ENCODE measurements at places on chromosomes 5 and 9. TPM values are rescaled to one million over a fixed set of nuclear protein-coding genes. Genes with fewer than 3 reads are reported as not detected.
A peak's percentile ranks its signal among the peaks of the same experiment; 100 is the strongest.

The PRLR gene
- total RNA-seq: 1.7 TPM

The GRIN1 gene
- 0.19 TPM for total RNA-seq

The SHISAL2B gene
- total RNA-seq: not detected

The DOCK2 gene
- total RNA-seq: 99.4 TPM

The PCDHB2 gene
- 0.24 TPM for total RNA-seq

GRCh38 chr9:4489562-4489918 is 728 bp upstream of the SLC1A1 start:
- DNase-seq: no peak

The FANCG gene
- 35.2 TPM for total RNA-seq

DNA sequence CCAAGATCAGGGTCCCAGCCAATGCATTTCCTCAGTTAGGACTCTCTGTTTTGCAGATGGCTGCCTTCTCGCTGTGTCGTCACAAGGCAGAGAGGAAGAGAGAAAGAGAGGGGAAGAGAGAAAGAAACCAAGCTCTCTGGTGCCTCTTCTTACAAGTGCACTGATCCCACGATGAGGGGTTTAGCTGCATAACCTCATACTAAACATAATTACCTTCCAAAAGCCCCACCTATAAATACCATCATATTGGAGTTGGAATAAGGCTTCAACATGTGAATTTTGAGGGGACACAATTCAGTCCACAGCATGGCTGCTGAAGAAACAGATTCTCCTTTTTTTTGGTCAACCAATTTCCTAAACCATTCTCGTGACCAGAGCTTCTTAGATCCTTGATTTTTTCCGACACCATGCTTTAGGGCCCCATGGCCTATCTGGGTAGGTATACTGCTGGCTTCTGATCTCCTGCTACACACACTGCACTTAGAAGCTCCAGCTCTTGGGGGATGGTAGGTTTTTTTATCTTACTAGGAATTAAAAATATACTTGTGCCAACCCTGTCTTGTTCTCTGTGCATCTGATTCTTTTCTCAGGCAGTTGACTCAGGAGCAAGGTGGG is 5.1 kb downstream of the CAMK4 start:
- DNase-seq: no peak

DNA sequence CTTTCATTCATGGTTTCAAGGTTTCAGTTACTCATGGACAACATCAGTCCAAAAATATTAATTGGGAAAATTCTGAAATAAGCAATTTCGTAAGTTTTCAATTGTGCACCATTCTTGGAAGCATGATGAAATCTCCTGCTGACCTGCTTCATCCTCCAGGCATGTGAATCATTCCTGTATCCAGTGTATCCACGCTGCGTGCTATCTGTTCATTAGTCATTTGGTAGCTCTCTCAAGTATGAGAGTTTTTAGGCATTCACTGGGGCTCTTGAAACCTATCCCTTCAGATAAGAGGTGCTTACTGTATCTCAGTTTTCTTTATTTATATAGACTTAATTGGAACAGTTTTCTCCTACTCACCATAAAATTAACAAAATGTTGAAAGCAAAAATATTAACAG is 293.0 kb downstream of the CDH12 start:
- DNase-seq: no peak

DNA sequence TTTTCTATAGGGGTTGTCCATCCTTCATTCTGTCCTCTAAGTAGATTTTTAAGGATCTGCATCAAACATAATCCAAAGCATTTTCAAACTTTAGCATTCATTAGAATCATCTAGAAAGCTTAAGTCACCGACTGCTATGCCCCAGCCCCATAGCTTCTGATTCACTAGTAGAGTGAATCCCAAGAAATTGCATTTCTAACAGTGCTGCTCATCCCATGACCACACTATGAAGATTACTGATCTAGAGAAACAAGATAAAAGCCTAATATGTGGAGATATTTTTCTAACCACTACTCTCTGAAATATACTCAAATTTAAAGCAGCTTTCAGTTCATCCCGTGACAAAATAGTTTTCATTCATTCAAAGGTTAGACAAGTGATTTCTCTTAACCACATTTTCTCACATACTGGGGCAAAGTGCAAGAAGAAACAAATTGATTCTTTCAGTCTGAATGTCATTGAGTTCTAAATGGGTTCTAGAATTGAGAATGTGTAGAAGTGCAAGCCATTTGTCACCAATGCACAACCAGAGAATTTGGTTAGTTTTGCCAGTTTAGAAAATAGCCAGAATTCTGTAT is 286.9 kb upstream of the CD180 start:
- DNase-seq: no peak

DNA sequence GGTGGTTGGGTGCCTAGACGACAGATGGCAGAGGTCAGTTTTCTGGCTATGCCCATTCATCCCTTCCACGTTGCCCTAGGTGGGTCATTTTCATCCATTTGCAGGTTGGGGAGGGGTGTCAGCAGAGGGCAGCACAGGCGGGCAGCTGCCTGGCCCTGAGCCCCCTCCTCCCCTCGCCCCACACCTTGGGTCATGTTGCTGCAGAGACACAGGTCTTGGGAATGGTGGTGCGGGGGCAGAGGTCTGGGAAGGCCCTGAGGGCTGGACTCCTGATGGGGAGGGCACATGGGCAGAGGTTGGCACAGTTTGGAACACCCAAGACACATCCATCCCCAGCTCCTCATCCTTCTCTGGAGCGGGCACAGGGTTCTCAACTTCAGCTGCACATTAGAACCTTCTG is 103.2 kb upstream of the LMX1B start:
- DNase-seq: no peak

DNA sequence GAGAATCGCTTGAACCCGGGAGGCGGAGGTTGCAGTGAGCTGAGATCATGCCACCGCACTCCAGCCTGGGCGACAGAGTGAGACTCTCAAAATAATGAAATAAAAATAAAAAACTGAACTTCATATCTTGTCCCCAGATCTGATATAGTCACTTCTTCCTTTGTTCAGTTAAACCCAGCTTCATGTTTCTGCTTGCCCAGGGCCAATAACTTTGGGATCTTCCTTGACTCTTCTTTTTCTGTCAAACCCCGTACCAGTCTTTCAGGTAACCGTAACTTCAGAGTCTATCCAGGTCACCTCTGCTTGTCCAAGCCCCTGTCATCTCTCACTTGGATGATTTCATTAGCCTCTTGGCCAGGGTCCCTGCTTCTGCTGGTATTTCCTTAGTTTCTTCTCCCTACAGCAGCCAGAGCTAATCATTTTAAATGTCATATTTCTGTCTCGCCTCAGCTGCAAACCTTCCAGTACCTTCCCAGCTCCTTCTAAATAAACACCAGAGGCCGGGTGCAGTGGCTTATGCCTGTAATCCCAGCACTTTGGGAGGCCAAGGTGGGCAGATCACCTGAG is 19.7 kb upstream of the ABL1 start:
- DNase-seq: no peak

The SOX30 gene
- 0.24 TPM for total RNA-seq

DNA sequence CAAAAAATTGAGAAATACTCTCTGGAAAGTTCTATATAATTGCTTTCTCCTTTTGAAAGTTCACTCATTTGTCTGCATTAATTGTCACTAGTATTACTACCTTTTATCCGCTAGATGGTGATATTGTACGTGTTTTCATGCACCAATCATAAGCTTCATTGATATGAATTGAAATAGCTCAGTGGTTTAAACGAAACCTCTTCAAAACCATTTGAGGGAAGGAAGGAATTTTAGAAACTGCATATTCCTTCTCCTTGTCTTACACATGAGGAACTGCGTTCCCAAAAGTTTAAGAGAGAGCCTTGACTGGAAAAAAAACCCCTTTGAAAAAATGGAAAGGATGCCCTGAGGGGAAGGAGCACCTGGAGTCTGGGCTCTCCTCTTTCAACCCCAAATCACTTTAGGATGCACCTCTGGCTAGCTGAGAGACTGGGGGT is 98.6 kb downstream of the YTHDC2 start:
- peak; percentile 14 for DNase-seq

The ZNF354C gene
- 6.0 TPM for total RNA-seq

DNA sequence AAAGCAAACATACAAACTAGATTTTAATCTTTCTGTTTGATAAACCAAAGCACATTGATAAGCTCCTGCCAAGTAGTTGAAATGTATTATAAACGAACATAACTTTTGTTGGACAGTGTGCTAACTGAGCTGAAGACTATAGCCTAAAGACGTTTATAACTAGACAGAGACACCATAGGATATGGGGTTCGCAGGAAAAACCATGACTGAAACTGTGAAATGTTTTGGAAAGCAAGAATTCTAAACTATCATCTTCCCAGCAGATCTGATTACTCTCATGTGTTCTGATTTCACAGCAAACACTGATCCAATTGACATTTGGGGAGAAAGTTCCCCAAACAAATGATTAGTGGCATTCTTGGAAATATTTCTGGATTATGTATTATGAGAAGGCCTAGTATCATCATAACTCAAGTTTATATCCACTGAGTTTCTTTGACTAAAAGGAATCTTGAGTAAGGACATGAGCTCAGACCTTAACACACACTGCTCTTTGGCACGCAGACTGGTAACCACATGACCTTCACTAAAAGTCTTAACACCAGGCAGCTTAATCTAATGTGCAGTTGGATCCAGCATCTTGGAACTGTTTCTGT is 375.2 kb downstream of the ZNF608 start:
- no peak for DNase-seq

DNA sequence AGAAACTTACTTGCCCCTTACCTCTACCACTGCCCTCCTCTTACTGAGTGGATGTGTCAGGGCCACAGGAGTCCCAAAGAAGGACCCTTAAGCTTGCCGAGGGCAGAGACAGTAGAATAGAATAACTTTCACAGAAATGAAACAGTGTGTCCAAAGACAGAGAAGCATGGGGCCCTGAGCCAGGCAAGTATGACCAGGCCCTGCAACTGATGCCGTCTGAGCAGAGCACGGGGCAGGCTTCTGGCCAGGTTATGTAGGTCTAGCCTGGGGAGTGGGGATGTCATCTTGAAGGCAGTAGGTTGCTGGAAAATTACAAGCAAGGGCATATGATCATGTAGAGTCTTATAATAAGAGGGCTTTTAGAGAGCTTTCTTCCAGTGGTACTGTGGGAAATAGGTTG is 415.4 kb downstream of the KDM4C start:
- no peak for DNase-seq

GRCh38 chr5:103862398-103862797 is 299.8 kb upstream of the NUDT12 start:
- no peak for DNase-seq

DNA sequence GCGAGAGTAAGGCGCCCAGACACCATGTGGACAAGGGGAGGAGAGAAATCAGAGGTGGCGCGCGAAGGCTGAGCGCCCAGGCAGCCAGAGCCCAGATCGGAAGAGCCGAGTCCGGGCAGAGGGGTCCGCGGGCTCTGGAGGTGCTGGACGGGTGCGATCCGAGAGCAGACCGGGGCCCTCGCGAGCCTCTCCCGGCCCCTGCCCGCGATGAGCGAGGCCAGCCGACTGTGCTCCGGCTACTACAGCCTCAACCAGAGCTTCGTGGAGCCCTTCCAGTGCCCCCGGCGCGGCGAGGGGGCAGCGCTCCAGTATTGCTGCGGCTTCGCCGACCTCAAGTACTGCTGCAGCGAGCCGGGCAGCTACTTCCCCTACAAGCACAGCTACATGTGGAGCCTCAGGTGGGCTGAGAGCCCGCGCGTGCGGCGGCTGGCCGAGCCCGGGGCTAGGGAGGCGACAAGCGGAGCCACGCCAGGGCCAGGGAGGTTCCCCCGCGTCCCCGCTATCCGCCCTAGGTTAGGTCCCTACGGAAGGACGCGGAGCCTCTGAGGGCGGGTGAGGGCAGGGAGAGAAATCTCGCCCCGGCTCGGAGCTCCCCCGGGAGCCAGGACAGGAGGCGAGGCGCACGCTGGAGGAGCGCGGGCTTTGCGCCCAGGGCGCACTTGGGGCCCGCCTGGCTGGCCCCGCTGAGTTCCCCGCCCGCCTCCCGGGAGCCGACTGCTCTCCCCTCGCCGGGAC is at the start of gene SHISAL2B:
SHISAL2B (plus strand) TSS at position 87 of the 735 bp plus-strand sequence; CDS start at position 208, 121 bp downstream.
- DNase-seq: no peak

DNA sequence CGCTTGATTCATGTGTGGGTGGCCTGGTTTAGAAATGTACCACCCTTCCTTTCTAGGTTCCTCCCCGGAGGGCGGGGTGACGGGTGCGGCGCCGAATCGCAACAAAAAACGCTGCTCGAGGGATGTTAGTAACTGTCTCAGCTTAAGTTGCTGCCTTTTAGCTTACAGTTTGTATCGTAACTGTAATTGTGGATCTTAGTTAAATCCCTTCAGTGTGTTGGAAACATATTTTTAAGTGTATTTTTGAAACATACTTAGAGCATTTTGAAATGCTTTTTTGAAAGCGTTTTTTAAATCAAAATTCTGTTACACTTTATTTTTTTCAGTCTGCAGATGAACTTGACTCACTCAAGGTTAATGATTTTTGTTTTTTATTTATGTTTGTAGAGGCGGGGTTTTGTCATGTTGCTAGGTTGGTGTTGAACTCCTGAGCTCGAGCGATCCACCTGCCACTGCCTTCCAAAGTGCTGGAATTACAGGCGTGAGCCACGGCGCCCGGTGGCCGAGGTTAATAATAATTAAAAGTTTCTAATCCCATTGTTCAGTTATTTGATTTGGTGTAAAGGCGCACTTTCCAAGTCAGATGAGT is 997 bp upstream of the CHD1 start:
- DNase-seq: peak; percentile 91

DNA sequence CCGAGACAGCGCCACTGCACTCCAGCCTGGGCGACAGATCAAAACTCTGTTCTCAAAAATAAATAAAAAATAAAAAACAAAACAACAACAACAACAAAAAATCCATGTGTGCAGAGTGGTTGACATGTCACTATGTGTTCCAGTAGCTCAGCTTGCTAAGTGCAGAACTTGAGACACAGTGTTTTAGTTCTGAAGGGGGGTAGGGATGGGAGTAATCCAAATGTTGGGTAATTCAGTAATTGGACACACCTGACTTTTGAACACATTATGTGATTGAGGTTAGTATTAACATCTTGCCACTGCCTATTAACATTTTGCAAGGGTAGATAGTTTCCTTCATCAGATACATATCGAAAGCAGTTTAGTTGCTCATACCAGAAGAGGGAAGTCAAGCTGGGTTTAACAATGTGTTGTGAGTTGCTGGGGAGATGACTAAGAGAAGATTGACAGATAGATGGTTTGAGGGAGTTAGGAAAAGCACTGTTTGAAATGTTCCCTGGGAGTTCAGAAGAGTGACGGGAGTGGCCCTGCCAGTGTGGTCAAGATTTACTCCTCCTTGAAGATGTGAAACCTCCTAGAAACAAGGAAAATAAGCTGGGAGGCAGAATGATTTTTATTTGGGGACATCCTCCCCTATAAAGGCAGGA is 928 bp downstream of the HACD4 start:
- DNase-seq: peak; percentile 30

The PLGRKT gene
- 53.7 TPM for total RNA-seq

- no peak for DNase-seq
These were observed 9.3 kb upstream of the OTULIN start for GRCh38 chr5:14655146-14655741.

DNA sequence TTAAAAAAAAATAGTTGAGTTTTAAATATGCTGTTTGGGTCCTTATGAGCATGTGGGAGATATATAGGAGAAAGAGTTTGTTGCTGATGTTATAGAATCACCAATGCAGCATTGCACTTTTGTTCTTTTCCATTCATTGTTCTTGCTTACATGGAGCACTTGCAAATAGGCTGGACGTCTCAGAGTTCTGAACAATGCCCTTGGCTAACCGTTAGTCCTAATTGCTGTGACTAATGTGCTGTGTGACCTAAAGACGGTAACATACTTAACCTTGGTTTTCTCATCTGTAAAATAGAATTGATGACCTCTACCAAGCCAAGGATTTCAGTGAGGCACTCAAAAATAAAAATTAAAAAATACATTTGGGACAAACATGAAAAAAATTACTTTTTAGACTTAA is 29.8 kb downstream of the PIK3R1 start:
- DNase-seq: no peak

- DNase-seq: no peak
These were observed 63.1 kb downstream of the TMOD1 start for GRCh38 chr9:97564291-97565175.

The TMEM215 gene
- not detected for total RNA-seq

The P4HA2 gene
- 16.5 TPM for total RNA-seq
